Activated CD8-positive, alpha-beta T cell treated with anti-CD3 and anti-CD28 coated beads, Interleukin-2, amount 10 ng/mL, durations not matched to agents 7 days and 5 days (primary cell): ENCODE measurements at places on chromosomes 3 and 15. TPM values are rescaled to one million over a fixed set of nuclear protein-coding genes. Genes with fewer than 3 reads are reported as not detected.

- H3K4me1 ChIP-seq = peaks cover 24% of the 10 kb centered on the region
- DNase-seq = no peak
- no peak overlapping the region for H3K4me3 ChIP-seq
- H3K36me3 ChIP-seq = peaks cover 3% of the 10 kb centered on the region
- H3K27me3 ChIP-seq = no peaks in the 10 kb centered on the region
Measured at GRCh38 chr3:30516238-30516637, 90.2 kb upstream of the TGFBR2 start.

GRCh38 chr15:50854601-50855490, 53.6 kb upstream of the AP4E1 start:
- peaks cover 12% of the 10 kb centered on the region for H3K27me3 ChIP-seq
- no peak for DNase-seq
- H3K27ac ChIP-seq = no peak overlapping the region

DNA sequence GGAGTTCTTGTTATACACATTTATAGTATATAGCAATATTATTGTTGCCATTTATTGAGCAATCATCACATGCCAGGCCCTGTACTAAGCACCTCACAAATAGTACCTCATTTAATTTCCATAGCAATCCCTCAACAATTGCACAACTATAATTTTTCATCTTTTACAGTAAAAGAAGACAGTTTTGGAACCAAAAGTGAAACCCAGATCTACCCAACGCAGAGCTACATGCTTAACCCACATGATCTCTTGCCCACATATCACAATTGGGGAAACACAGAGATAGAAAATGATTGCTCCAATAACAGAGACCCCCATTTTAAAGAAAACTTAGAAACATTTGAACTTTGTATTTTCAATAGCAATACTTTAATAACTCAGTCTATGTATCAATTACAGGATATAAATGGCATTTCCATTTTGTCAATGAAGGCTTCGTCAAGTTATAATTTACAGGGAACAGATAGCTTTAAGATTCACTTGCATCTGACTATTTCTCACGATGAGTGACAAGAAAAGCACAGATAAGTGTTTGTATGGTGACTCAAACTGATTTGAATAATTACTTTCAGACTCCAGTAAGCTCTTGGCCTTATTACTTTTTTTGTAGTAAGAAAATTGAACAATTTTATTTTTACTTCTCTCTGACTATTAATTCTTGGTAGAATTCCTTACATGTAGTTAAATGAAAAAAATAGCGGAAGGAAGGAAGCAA, 38.7 kb upstream of the CCDC50 start:
- no peak overlapping the region for H3K27ac ChIP-seq
- no peaks in the 10 kb centered on the region for H3K4me1 ChIP-seq
- H3K4me3 ChIP-seq = no peak overlapping the region
- H3K27me3 ChIP-seq = no peaks in the 10 kb centered on the region

DNA sequence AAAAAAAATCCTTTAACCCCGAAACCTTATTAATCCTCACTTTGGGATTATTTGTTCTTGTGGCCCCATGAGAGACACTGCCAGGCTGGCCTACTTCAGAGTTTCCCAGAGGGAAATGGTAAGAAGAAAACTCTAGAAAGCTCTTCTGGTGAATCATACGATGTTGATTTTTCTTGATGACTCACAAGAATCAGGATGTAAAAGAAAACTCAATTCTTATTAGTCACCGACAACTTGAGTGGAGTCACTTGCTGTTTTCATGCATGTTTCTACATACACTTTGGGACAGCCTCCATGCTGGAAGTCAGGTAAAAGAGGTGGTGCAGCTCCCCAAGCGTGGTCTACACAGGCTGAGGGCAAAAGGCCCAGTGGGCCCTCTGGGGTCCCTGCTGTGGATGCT, 42.8 kb downstream of the MYO5C start:
- no peak overlapping the region for H3K4me3 ChIP-seq
- H3K27ac ChIP-seq = no peak overlapping the region
- H3K4me1 ChIP-seq = peaks cover 31% of the 10 kb centered on the region
- H3K36me3 ChIP-seq = no peaks in the 10 kb centered on the region

GRCh38 chr3:178517665-178518334, 18.4 kb upstream of the KCNMB2 start:
- no peak overlapping the region for H3K4me3 ChIP-seq
- no peak overlapping the region for H3K27ac ChIP-seq
- no peaks in the 10 kb centered on the region for H3K27me3 ChIP-seq
- DNase-seq = no peak

- peaks cover 7% of the 10 kb centered on the region for H3K4me1 ChIP-seq
- no peak overlapping the region for H3K4me3 ChIP-seq
- peak; percentile 32 for DNase-seq
- H3K36me3 ChIP-seq = no peaks in the 10 kb centered on the region
- no peaks in the 10 kb centered on the region for H3K27me3 ChIP-seq
Measured at GRCh38 chr15:45948181-45948621, 313.4 kb downstream of the SQOR start.

GRCh38 chr15:76863123-76863522, 42.0 kb downstream of the SCAPER start:
- H3K27ac ChIP-seq = no peak overlapping the region
- no peak for DNase-seq
- peaks cover 15% of the 10 kb centered on the region for H3K4me1 ChIP-seq
- H3K36me3 ChIP-seq = peaks cover 5% of the 10 kb centered on the region
- no peak overlapping the region for H3K4me3 ChIP-seq

GRCh38 chr15:74826364-74826819, at the start of gene CPLX3:
TSS of gene CPLX3 (plus strand) at chr15:74826627. CDS start at chr15:74826704, 77 bp downstream.
- no peak within 1 kb of the TSS for H3K27ac ChIP-seq
- no peak within 1 kb of the TSS for H3K4me3 ChIP-seq
- DNase-seq = peak; percentile 67
- peaks cover 23% of the 10 kb centered on the region for H3K27me3 ChIP-seq
- H3K36me3 ChIP-seq = no peaks in the 10 kb centered on the region

- H3K36me3 ChIP-seq = no peaks in the 10 kb centered on the region
- no peak overlapping the region for H3K4me3 ChIP-seq
- no peak overlapping the region for H3K27ac ChIP-seq
- no peaks in the 10 kb centered on the region for H3K27me3 ChIP-seq
- no peak for DNase-seq
- no peaks in the 10 kb centered on the region for H3K4me1 ChIP-seq
Measured at GRCh38 chr15:27426805-27427204, 455.8 kb downstream of the GABRG3 start.

The UBA7 gene
- 208 TPM for total RNA-seq

The CCDC14 gene
- total RNA-seq = 50.3 TPM

The SMCO1 gene
- total RNA-seq = 0.13 TPM

The STAC gene
- not detected for total RNA-seq

The RPP25 gene
- 6.5 TPM for total RNA-seq

The GPR176 gene
- not detected for total RNA-seq
